Vagina (tissue), 2 donors: ENCODE measurements at places on chromosomes 2 and 18. TPM values are rescaled to one million over a fixed set of nuclear protein-coding genes. Genes with fewer than 3 reads are reported as not detected.

- no peak for DNase-seq
Measured at GRCh38 chr2:226891780-226892590, 56.1 kb downstream of the RHBDD1 start.

DNA sequence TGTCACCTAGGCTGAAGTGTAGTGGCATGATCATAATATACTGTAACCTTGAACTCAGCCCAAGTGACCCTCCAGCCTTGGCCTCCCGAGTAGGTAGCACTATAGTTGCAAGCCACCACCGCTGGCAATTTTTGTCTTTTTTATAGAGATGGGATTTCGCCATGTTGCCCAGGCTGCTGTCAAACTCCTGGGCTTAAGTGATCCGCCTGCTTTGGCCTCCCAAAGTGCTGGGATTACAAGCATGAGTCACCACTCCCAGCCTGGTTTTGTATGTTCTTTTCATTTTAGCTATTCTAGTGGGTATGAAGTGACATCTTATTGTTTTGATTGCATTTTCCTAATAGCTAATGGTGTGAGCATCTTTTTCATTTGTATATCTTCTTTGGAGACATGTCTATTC is 11.3 kb upstream of the EXOC6B start:
- DNase-seq = no peak

- no peak for DNase-seq
Measured at GRCh38 chr2:222703886-222704285, 32.4 kb downstream of the MOGAT1 start.

GRCh38 chr18:56575819-56576663 is 62.4 kb downstream of the TXNL1 start:
- DNase-seq = no peak

GRCh38 chr2:96863575-96864342 is 5.9 kb upstream of the ANKRD39 start:
- no peak for DNase-seq

- no peak for DNase-seq
Measured at GRCh38 chr2:28697602-28698149, 54.0 kb upstream of the PPP1CB start.

DNA sequence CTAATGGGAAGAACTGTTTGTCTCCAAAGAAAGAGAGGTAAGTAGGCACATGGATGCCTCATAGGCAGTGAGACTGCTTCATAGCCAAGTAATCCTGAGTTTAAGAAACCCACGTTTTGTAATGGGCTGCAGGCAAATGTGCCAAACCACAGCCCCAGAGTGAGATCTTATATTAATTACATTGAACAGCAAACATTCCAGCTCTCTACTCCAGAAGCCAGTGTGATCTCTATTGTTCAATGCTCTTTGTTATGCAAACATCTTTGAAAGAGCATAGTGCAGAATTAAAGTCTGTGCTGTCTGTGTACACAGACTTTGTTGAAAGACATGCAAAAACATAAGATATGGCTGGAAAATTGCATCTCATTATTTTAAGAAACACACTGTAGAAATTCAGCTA is 720.8 kb upstream of the REG3G start:
- DNase-seq = no peak

- DNase-seq = no peak
Measured at GRCh38 chr2:227889336-227889735, 17.9 kb downstream of the DAW1 start.

GRCh38 chr2:161246281-161246680 is 61.9 kb upstream of the PSMD14 start:
- DNase-seq = no peak

DNA sequence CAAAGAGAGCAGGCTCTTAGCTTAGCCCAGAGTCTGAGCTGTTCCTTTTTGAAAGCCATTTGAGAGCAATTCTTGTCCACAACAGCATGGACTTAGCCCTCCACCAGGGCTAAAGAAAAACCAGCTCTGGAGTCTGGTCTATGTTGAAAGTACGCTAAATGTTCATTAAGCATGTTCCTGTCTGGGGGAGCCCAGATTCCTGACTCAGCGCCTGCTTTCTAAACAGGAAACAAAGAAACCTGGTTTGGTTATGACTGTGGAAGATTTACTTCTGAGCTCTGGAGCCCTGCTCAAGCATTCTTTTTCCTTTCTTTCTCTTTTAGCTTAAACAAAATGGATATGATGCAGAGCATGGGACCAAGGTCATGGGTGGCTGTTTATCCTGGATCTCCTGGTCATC is 279.8 kb downstream of the RBM43 start:
- no peak for DNase-seq

ZFAND2B gene
- 52.1 TPM for total RNA-seq

UGP2 gene
- 78.6 TPM for total RNA-seq

CBLN2 gene
- not detected for total RNA-seq

SAG gene
- total RNA-seq = not detected

IL1RN gene
- 253 TPM for total RNA-seq

POTEJ gene
- not detected for total RNA-seq
